ENCODE measurements at places on chromosomes 2 and 18. TPM values are rescaled to one million over a fixed set of nuclear protein-coding genes. Genes with fewer than 3 reads are reported as not detected.

The TEX44 gene
- total RNA-seq, result not detected

The VAMP8 gene
- 8.2 TPM for total RNA-seq

The KIDINS220 gene
- 111 TPM for total RNA-seq

The IL1R1 gene
- 27.7 TPM for total RNA-seq

The NTSR2 gene
- total RNA-seq, result not detected

The KIAA2012 gene
- total RNA-seq, result not detected

The TUBA4B gene
- total RNA-seq, result not detected

The CIAO1 gene
- 56.1 TPM for total RNA-seq

The ABCB11 gene
- total RNA-seq, result 0.03 TPM

The COLEC12 gene
- 5.5 TPM for total RNA-seq

The IL1B gene
- 0.48 TPM for total RNA-seq

The REEP1 gene
- total RNA-seq, result 21.7 TPM

The SLC5A7 gene
- not detected for total RNA-seq

The IL1F10 gene
- not detected for total RNA-seq

The CENPA gene
- total RNA-seq, result not detected

The ZNF385B gene
- total RNA-seq, result 6.7 TPM

The BOLL gene
- not detected for total RNA-seq

The RNF138 gene
- total RNA-seq, result 8.6 TPM

The GREB1L gene
- 16.2 TPM for total RNA-seq

The ZNF24 gene
- total RNA-seq, result 44.2 TPM

The TEKT4 gene
- 0.32 TPM for total RNA-seq

The SULT1C2 gene
- total RNA-seq, result 0.97 TPM

The ACYP2 gene
- 86.1 TPM for total RNA-seq

The C2orf74 gene
- total RNA-seq, result 31.7 TPM

The MAPK4 gene
- 38.2 TPM for total RNA-seq

The OSBPL6 gene
- 5.5 TPM for total RNA-seq

The TRPM8 gene
- 0.73 TPM for total RNA-seq

The SETBP1 gene
- total RNA-seq, result 15.5 TPM

The IL36A gene
- total RNA-seq, result not detected

The EFHD1 gene
- total RNA-seq, result 20.1 TPM

The CRYBA2 gene
- not detected for total RNA-seq

The TNFAIP6 gene
- total RNA-seq, result 4.9 TPM

The ALK gene
- total RNA-seq, result not detected

All from cardiac septum (tissue), 1 donor.